ENCODE measurements at places on chromosomes 16 and 17.

DNA sequence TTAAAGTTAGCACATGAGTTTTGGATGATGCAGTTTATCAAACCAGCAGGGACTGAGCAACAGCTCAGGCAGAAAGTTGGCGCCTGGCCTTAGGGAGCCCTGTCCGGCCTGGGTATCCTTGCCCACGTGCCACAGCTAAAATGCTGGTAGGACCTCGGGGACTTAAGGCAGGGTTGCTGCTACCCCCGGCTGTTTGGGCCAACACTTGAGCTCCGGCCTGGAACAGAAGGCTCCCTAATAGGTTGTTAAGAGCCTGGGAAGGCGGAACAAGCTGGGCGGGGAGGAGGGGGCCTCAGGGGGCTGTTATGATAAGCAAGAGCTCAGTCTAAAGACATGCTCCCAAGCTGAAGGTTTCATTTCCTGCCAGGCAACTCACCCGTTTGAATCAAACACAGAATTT is 39.7 kb downstream of the CUEDC1 start:
- no peak for DNase-seq

- no peak for DNase-seq
Observed at GRCh38 chr16:53886482-53887378, 182.8 kb downstream of the FTO start.

DNA sequence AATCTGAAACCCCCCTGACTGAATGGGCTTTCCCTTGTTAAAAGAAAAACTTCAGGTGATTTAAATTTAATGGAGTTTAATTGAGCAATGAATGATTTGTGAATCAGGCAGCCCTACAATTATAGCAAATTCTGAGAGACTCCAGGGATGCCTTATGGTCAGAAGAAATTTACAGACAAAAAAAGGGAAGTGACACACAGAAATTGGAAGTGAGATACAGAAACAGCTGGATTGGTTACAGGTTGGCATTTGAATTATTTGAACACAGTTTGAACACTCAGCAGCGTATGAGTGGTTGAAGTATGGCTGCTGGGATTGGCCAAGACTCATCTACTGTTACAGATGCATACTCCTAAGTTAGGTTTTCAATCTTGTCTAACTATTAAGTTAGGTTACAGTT is 19.0 kb upstream of the CPHXL start:
- no peak for DNase-seq

DNA sequence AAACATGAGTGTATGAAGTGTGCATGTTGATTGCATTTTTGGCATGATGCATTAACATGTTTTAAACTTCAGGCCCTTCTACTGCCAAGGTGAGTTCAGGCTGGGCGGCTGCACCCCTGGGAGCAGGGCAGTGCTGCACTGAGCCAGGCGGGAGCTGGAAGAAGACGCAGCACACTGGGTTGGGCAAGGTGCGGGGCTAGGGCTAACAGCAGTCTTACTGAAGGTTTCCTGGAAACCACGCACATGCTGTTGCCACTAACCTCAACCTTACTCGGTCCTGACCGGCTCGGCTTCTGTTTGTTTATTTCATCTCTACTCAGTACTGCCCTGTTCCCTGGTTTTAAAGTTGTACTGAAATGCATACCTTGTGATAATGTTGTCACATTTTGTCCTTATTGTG is 61.0 kb downstream of the MAP2K4 start:
- no peak for DNase-seq

DNA sequence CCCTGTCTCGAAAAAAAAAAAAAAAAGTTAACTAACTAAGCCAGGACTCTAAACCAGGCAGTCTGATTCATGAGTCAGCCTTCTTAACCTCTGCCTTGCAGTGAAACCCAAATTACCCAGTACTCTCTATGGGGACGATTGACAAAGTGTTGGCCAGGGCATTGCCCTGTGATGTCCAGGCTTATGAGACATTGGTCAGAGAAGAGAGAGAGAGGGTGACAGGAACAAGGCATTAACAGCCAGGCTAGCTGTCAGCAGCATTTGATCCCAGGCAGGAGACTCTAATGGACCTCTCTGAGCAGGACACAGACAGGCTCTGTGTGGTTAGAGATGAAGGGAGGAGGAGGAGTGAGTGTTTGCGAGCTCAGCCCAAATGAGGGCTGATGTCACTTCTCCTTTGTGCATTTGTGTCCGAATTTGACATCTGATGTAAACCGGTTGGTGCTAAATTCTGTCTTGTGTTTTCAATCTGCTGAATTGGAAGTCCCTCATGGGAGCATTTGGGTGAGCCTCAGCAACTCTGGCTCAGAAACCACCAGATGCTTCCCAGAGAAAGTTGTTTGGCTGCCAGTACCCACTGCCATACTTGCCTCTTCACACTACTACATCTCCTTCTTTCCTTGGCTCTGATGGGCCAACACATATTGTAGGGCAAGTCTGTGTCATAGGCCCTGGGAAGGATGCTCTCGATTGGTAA is 4.3 kb upstream of the MYL4 start:
- no peak for DNase-seq

DNA sequence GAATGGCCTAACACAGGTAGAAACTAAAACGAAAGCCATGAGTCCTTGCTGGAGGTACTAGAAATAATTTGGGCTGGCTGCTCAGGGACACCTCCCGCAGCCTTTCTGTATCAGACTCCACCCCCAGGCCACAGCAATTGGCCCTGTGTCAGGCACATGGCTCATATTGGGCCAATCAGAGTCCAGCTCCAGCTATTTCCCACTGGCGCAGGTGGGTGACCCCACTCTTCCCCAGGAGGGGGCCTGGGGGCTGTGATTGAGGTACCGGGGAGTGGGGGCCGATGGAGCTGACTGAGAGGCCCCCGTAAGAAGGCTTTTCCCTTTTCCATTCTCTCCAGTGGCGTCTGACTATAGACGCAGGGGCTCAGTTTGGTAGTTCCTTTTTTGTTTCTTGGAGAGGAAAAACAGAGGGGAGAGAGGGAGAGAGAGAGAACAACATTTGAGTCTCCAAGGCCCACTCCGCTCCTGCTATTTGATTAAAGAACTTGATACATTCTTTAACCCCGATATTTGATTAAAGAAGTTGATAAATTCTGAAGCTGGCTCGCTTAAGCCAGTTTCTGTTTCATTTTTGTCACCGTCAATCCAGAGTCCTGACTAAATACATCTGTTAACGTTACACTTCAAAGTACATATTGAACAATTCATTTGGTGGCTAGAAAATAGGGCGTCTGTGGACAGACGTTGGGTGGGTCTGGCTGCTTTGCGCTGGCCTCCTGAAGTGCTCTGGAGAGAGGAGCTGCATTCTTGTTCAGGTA is 26.3 kb downstream of the FOXL1 start:
- no peak for DNase-seq

GRCh38 chr17:249236-249993 is 68.0 kb upstream of the DOC2B start:
- no peak for DNase-seq

DNA sequence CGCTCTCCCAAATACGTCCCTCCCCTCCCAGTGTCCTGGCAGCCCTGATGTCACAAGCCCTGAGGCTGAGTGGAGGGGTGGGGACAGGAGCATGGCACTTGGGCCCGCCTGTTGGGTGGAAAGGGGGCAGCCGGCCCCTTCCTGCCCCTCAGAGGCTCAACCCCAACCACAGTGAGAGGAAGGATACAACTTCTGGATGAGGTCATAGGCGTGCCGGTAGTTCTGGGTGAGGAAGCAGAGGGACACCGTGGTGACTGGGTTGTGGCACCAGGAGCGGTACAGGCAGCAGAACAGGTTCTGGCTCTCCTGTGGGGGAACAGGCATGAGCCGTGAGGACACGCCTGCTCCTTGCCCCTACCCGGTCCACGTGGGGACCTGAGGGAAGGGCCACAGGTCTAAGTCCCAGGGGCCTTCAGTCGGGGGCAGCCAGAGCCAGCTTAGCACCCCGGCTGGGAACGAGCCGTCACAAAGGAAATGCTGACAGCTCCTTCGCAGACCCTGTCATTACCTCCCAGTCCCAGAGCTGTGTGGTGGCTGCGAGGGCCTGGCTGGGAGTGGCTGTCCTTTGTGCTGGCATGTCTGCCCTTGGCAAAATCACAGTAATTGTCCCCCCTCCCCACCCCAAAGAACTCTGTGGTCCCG is 11.2 kb upstream of the MTSS2 start:
- no peak for DNase-seq

DNA sequence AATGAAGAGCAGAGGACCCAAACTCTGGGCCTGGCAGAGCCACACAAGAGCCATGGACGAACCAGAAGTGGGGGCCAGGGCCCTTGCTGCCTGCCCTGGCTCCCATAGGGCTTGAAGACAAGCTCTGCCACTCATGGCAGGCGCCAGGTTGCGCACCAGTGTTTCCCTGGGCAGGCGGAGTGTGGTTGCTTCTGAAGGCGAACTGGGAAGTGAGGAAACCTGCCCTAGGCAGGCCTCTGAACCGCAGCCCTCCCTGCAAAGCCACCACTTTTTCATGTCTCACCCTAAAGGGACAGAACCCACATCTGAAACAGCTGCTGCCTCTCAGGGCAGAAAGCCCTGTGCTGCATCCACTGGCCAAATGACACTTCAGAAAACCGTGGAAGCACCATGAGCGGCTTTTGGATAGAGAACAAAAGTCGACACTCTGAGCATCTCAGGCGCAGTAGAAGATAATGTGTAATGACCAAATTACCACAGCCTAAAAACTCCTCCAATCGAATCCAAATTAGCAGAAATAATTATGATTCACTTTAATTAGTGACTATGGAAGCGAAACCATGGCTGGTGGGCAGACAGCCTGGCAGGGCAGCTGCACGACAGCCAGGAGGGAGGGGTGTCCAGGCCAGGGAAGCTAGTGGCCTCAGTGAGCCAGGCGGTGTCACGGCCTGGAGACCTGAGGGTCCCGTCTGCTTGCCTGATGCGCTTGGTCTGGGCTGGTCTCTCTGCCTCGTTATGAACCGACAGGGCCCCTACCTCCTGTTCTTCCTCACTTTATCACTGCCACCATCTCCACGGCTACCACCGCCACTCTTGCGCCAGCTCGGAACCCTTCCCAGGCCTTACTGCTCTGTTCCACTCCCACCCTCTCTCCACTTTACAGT is 59.1 kb downstream of the PRMT7 start:
- DNase-seq = no peak

DNA sequence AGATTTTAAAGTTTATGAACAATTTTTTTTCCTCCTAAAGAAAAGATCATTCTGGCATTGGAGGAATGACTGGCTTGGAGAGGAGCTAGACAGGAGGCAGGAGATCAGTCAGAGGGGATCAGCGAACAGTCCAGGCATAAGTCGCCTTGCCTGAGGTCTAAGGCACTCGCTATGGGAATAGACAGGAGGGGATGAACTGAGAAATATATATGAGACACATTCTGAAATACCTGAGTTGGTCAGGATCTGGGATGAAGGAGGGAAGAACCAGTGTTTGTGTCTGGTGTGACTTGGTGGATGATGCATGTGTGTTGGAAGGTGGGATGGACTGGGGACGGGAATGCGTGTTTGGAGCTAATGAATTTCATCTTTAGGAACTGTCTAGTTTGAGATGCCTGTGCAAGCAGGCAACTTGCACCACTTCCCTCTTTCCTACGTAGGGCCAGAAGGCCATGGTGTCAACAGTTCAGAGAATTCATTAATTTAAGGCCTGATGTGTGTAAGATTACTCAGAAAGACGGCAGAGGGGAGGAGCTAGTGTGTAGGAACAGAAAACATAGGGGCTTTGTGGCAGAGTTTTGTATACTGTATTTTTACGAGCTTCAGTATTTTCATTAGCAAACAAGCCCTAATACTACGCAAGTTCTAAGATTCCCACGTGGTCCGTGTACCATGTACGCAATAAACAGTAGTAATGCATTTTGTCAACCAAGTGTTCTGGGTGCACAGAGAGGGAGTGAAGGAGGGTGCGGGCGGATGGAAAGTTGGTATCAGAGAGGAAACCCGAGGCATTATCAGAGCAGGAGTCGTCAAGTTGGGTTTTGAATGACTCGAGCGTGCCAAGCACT is 825 bp downstream of the HEATR6 start:
- DNase-seq = peak; percentile 27

GRCh38 chr16:22861580-22861979 is 47.6 kb downstream of the HS3ST2 start:
- no peak for DNase-seq

- no peak for DNase-seq
Observed at GRCh38 chr16:83619381-83620150, 188.2 kb upstream of the HSBP1 start.

DNA sequence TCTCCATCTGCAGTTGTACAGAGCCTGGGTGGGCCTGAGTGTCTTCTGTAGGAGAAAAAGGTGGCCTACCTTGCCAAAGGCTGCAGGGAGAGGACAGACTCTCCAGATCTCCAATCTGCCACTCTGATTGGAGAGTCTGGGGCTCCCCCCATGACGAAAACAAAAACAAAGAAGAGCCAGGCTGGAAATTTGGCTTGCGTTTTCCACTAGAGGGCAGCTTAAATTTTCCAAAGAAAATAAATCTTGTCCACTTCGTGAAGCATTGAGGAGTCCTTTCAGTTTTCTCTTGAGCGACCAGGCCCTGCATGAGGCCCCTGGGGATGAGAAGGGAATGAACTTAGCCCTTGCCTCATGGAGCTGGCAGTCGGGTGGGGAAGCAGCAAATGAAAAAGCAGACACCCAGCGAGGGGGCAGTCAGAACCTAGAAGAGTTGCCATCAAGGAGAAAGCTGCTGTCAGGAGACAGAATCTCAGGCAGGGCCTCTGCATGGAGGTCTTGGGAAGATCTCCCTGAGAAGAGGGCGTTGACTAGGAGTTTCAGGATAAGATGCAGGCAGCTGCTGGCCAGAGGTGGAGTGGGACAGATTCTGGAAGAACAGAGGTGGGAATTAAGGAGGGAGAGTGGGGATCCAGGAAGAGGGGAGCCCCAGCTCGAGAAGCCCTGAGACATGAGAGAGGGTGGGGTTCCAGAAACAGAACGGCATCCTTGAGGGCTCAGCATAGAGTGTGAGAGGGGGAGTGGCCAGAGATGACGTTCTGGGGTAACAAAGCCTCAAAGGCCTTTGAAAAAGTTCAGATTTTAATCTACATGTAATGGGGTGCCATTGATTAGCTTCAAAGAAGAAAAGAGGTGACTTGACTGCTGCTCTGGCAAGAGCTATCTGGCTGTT is 8.4 kb upstream of the SHCBP1 start:
- peak; percentile 62 for DNase-seq

DNA sequence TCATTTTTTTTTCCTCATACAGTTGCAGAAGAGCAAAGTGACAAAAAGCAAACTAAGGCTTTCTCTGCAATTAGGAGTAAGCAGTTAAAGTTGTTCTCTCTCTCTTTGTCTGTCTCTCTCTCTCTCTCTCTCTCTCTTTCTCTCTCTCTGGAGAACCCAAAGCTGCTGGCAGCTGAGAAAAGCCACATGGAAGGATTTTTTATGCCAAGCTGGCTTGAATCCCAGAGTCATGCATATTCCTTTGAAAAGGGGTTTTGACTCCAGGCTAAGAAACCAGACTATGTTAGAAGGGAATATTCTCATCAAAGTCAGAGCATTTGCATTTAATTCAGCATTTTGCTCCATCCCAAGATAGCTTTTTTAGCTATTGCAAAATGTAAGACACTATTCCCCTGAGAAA is 1114.2 kb upstream of the GOT2 start:
- DNase-seq = peak; percentile 9

All from cerebellar cortex (tissue), 1 donor.